ENCODE measurements at places on chromosomes 6 and 20.

DNA sequence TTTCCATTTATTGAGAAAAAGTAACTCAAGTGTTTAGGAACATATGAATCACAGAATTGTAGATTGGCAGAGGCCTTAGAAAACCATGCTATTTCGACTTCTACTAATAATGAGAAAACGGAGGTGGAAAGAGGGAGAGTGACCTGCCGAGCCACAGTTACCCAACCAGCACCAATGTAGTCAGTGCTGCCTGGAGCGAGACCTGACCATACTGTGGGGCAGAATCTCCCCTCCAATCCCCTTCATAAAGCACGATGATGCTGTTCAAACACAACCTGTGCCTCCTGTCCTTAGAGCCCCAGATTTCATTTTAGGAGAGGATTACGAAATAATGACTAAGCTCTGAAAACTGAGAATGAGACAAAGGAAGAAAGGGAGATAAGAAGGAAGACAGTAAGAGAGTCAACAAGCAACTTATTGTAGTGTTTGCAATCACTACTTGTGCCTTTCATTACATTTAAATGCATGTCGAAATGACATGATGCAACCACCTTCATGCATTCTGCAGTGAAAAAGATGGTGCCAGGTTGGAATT, 70.6 kb downstream of the ATXN1 start:
- no peak for DNase-seq

- DNase-seq, result no peak
Observed at GRCh38 chr20:20824924-20825584, 112.6 kb upstream of the RALGAPA2 start.

DNA sequence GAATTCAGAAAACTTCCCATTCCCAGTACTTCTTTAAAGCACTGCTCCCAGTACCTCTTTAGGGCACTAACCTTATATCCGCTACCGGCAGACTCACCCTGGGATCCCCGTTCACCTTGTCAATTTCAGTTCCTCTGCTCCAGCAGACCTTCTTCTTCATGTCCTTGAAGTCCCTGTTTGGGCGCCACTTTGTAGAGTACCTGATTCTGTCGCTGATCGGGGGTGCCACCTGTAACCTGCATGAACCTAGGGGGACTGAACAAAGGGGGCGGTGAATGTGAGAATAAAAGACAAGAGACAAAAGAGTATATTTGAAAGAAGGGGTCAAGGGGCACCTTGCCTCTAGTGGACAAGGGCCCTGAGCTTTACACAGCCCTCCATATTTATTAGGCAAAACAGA, 4.9 kb upstream of the GINS1 start:
- no peak for DNase-seq

GRCh38 chr20:61482056-61482887, 230.2 kb downstream of the CDH4 start:
- no peak for DNase-seq

DNA sequence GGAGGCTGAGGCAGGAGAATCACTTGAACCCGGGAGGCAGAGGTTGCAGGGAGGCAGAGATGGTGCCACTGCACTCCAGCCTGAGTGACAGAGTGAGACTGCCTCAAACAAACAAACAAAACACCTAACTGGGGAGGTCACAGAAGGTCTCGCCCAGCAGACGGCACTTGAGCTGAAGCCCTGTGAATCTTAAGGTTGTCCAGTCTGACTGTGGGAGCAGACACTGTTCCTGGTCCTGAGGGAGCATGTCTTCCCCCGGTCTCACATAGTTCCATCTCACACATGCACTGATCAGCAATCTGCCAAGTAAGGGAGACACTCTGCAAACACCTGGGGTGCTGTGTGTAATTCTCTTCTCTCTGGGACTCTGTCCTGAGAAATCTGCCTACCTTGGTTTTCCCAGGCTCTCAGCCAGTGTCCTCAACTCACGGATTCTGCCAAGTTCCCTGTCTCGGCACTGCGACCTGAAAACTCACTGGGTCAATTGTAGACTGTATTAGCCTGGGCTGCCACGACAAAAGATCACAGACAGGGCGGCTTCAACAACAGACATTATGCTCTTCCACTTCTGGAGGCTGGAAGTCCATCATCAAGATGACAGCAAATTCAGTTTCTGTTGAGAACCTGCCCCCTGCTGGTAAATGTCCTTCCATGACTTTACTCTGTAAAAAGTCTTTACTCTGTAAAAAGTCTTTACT, 94.3 kb downstream of the JPH2 start:
- DNase-seq, result no peak

All from epithelial cell of proximal tubule (primary cell).